ENCODE measurements at places on chromosomes 5 and 9. TPM values are rescaled to one million over a fixed set of nuclear protein-coding genes. Genes with fewer than 3 reads are reported as not detected.

IRGM gene
- 0.37 TPM for total RNA-seq

GHR gene
- total RNA-seq, result not detected

MAP1B gene
- 41.8 TPM for total RNA-seq

RGMB gene
- 9.3 TPM for total RNA-seq

EIF4E1B gene
- total RNA-seq, result not detected

MSX2 gene
- 5.9 TPM for total RNA-seq

ZNF658 gene
- 1.7 TPM for total RNA-seq

IFNB1 gene
- 0.23 TPM for total RNA-seq

REEP2 gene
- 5.3 TPM for total RNA-seq

SEMA6A gene
- total RNA-seq, result 0.18 TPM

FOXI1 gene
- total RNA-seq, result not detected

MVB12B gene
- total RNA-seq, result 7.2 TPM

DAB2IP gene
- 13.2 TPM for total RNA-seq

BAAT gene
- 0.43 TPM for total RNA-seq

IFNA21 gene
- not detected for total RNA-seq

UTP15 gene
- total RNA-seq, result 20.6 TPM

SLC6A3 gene
- total RNA-seq, result 0.15 TPM

GABBR2 gene
- 0.08 TPM for total RNA-seq

PDGFRB gene
- 0.10 TPM for total RNA-seq

IL33 gene
- 0.83 TPM for total RNA-seq

RAB3C gene
- not detected for total RNA-seq

SEMA5A gene
- not detected for total RNA-seq

Data from A549 treated with RU486 at 1 μM for 4 hours (cell line).